Heart right ventricle (tissue), 16 donors: ENCODE measurements at places on chromosomes 1 and 21. TPM values are rescaled to one million over a fixed set of nuclear protein-coding genes. Genes with fewer than 3 reads are reported as not detected.

PODN gene
- total RNA-seq: 20.1 TPM

- DNase-seq: no peak
Measured at GRCh38 chr21:38664315-38664714, 141.4 kb upstream of the ETS2 start.

DNA sequence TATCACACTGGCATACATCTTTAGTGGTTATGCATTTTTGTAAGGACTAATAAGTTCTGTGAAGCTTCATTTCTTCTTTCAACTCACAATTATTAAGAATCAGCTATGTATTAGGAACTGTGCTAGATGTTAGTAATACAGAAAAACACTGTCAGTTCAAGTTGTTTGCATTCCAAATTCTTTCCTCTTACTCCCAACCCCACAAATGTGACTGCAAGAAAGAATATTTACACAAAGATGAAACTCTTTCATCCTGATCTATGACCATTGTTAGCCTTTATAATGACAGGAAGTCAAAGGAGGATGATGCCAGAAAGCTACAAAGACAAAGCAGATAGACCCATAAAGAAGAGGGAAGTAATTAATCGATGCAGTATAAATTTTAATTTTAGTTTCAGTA is 21.0 kb upstream of the GADD45A start:
- no peak for DNase-seq

DNA sequence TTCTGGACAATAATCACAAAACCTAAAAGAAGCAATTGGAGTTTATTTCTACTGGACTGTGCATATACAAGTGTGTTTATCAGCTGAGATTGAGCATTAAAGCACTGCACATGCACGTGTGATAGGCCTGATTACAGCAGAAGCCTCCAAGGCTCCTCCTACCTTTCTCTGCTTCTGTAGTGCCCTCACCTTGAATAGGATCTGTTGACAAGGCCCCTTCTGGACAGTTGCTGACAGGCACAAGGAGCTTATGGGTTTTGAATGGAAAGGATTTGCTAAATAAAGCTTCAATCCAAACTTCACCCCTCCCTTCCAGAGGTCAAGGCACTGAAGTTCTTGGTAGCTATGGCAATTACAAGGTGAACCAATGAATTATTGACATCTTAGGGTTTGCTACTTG is 7.9 kb upstream of the SGIP1 start:
- DNase-seq: no peak

DNA sequence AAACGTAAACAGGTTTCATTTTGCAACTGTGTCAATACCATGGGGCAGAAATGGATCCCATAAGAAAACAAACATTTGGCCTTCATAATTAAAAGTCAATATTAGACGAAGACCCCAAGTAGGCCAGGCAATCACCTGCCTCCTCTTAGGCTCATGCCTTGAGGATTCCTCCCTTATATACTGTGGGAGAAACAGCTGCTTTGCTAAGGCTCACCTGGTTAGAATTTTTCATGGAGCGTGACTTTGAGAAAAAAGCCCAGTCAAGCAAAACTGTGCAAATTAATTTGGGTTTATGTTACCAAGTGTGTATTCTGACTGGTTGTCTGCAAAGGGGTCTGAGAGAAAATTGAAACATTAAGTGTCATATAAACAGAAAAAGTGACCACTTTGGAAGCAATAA is 605.3 kb upstream of the USP24 start:
- DNase-seq: no peak

- no peak for DNase-seq
Measured at GRCh38 chr1:223815020-223815853, 30.5 kb downstream of the TP53BP2 start.

GRCh38 chr1:99577313-99577712 is 68.6 kb upstream of the PALMD start:
- DNase-seq: no peak

GRCh38 chr1:53693339-53693738 is 45.6 kb downstream of the GLIS1 start:
- DNase-seq: no peak

DNA sequence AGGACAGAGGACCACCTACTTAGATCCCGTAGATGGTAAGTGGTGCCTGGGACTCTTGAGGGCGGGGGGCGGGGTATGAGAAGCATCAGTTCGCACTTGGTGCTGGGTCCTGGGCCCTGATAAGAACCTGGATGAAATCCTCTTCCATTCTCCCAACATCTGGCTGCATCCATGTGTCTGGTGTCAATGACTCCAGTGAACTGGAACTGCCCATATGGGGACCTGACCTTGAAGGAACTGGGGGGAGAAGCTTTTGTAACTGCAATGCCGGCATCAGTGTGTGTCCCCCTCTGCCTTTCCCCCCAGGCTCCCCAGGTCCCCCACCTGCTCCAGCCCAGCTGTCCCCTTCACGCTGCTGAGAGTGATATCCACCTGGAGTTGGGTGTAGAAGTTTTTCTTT is 49.7 kb upstream of the EPB41 start:
- no peak for DNase-seq

GRCh38 chr1:156961709-156962108 is 41.3 kb downstream of the LRRC71 start:
- no peak for DNase-seq

DNA sequence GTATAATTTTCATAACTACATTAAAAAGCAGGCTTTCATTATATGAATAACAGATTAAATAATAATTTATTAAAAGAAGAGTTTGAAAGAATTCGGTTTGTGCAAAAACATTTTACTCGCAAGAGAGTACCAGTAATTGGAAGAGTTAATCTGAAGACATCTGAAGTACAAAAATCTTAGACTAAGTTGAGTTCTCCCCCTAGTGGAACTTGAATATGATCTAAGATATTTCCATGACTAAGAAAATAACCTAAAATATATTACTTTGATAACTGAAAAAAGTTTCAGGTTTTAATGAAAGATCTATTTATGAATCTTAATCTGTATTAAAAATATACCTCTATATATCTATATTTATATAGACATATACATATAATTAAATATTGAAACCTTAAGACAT is 112.5 kb upstream of the GFI1 start:
- DNase-seq: no peak
